GM12878 (cell line): ENCODE measurements at places on chromosomes 2 and 18. TPM values are rescaled to one million over a fixed set of nuclear protein-coding genes. Genes with fewer than 3 reads are reported as not detected.

LYPD6 gene
- total RNA-seq: not detected in 2 replicates

DNA sequence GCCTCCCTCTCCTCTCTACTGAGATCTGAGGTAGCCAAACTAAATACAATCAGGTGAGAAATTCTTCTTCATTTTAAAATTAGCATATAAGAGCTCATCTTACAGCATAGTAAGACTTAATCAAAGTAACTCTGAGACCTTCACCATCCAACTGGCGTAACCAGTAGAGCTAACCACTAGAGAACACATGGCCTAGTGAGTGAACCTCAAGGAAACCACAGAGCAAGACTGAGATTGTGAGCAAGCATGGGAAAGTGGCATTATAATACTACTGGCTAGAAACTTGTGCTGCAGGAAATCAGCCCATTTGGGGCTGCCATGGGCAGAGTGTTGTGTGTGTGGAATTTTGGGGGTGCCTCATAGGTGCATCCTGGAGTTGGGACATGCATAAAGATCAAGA is 61.1 kb upstream of the SPHKAP start:
- H3K4me3 ChIP-seq: no peak overlapping the region
- no peak overlapping the region for H3K27ac ChIP-seq
- H3K4me1 ChIP-seq: no peaks in the 10 kb centered on the region
- no peaks in the 10 kb centered on the region for H3K27me3 ChIP-seq

WNT6 gene
- 0.44 TPM in 1 of 2 replicates, not detected in the other for total RNA-seq

DNA sequence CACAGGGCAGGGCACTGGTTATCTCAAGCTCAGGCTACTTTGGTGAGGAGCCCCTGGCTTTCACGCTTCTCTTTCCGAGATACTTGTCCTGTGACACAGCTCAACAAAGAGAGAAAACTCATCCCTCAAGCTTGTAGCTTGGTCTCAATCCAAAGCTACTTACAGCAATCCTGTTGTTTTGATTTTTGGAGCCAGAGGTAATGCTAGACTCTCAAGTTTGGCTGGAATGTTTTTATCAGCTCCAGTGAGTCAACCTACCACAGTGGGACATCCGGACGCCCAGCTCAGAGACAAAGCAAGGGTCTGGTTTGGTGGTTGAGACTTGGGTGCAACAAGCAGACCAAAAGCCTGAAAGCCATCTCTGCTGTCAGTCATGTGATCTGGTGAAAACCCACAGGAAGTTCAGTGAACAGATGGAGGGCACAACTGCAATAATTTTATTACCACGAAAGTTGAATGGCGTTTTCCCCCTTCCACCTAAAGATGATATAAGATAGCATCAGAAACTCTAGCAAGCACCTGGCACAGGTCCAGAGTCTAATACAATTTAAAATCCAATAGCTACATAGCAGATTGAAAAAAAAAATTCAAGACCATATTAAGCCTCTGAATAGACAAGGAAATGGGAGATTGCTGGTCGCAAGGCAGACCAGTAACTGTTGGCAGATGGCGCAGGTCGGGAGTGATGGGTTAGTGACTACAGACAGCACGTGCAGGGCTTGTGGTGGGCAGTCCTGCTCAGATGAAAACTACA is 102.3 kb upstream of the SMAD7 start:
- H3K27me3 ChIP-seq: no peaks in the 10 kb centered on the region
- peaks cover 10% of the 10 kb centered on the region for H3K4me1 ChIP-seq
- no peaks in the 10 kb centered on the region for H3K36me3 ChIP-seq
- no peak overlapping the region for H3K4me3 ChIP-seq

GRCh38 chr2:166417669-166418068 is 41.9 kb upstream of the SCN9A start:
- no peak for DNase-seq
- H3K27ac ChIP-seq: no peak overlapping the region
- H3K27me3 ChIP-seq: no peaks in the 10 kb centered on the region
- no peaks in the 10 kb centered on the region for H3K4me1 ChIP-seq

PHLPP1 gene
- total RNA-seq: 4.8 and 7.0 TPM in 2 replicates

- no peak overlapping the region for H3K4me3 ChIP-seq
- no peaks in the 10 kb centered on the region; the same call in none of the 2 replicates for H3K27me3 ChIP-seq
- no peaks in the 10 kb centered on the region for H3K36me3 ChIP-seq
- no peaks in the 10 kb centered on the region for H3K4me1 ChIP-seq
- no peak overlapping the region for H3K27ac ChIP-seq
Measured at GRCh38 chr2:105496271-105496670, 97.4 kb upstream of the FHL2 start.

- no peaks in the 10 kb centered on the region for H3K4me1 ChIP-seq
- H3K4me3 ChIP-seq: no peak overlapping the region
- H3K27ac ChIP-seq: no peak overlapping the region
- no peak for DNase-seq
Measured at GRCh38 chr2:227867386-227867785, 4.0 kb upstream of the DAW1 start.

CD8B2 gene
- total RNA-seq: not detected in 2 replicates

DNA sequence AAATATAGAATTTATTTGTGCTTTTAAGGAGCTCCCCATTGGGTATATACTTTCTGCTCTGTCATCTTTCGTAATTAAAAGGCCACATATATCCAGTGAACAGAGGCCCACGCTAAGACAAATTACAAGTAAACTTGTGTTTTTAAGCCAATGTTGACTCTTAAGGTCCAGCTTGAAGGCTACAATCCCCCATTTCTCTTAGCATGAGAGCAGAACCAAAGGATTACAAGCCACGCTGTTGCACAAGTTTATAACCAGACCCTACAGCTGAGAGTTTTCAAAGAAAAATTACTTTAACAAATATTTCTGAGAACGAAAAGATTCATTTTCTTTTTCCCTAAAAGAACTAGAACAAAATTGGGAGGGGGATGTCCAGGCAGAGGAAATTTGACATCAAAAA is 471.0 kb downstream of the TXNL1 start:
- H3K27me3 ChIP-seq: no peaks in the 10 kb centered on the region
- H3K4me3 ChIP-seq: no peak overlapping the region
- H3K36me3 ChIP-seq: no peaks in the 10 kb centered on the region

CYS1 gene
- 5.8 and 6.4 TPM in 2 replicates for total RNA-seq

DNA sequence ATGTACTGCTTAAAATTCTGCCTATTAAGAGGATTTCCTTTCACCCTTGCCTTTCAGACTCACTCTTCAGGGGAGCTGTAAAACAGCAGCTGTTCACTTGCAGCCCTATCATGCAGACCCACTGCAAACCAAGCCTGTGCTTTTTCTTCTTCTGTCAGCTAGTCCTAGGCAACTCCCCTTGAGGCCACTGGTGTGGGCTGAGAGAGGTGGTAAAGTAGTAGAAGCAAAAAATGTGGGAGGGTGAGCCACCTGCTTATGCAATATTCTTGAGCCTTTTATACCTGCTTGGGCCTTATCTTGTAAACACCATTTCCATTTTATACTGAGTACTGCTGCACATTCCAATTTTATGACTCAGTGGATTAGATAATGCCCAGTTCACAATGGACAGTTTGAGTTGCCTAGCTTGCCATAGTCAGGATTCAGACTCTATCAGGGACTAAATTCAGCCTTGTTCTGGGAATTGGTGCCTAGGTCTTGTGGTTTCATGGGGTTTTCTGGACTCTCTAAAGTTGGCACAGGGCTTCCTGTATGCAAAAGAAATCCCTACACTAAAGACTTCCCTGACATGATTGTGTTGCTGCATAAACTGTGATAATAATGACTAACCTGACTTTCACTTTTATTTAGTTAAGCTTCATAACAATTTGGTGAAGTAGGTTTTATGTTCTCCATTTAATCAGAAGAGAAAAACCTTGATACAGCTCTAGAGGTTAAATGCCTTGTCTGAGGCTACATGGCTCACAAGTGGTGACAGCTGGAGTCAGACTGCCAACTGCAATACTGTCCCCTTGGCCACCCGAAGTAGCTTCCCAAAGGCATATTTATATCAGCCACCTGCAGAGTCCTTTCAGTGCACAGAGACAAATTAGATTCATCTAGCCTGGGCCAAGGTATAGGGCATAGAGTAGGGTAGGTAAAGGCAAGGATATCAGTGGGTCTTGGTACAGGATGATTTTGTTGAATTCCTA is 47.4 kb upstream of the KDM3A start:
- no peak overlapping the region for H3K4me3 ChIP-seq
- no peak for DNase-seq
- H3K27ac ChIP-seq: no peak overlapping the region
- H3K36me3 ChIP-seq: no peaks in the 10 kb centered on the region

DNA sequence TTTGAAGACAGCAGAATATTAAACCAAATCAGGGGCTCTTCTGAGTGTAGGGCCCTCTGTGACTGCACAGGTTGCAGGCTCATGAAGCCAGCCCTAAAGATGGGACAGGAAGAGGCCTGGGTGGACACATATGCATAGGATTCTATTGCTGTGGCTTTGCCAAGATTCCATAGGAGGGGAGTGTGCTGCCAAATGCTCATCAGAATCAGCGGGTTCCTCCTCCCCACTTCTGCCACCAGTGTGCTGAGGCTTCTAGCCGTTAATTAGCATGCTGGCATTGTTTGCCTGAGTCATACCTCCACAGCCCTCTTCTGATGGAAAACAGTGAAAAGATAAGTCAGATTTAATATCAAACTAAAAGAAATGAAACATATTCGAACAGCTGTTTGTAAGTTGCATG is 103.9 kb upstream of the TMEFF2 start:
- H3K4me1 ChIP-seq: no peaks in the 10 kb centered on the region
- no peaks in the 10 kb centered on the region for H3K27me3 ChIP-seq
- DNase-seq: no peak
- no peak overlapping the region for H3K27ac ChIP-seq
- H3K4me3 ChIP-seq: no peak overlapping the region
- no peaks in the 10 kb centered on the region for H3K36me3 ChIP-seq

DNA sequence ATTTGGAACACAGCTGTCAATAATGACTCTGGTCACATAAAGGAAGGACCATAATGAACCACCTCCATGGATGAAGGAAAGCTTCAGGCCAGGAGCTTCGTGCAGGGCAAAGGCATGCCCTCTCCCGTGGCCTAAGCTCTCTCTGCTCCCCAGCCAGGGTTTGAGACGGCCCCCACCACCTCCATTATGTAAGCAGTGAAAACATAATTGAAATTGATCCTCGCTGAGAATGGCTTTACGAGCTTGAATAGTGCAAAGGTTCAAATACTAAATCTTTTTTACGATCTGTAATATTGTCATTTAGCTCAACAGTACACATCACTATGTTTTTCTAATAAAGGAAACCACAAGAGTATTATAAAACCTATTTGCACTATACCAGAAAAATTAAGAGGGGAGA is 5.2 kb upstream of the EDAR start:
- H3K4me1 ChIP-seq: no peaks in the 10 kb centered on the region
- no peak overlapping the region for H3K27ac ChIP-seq
- H3K27me3 ChIP-seq: no peaks in the 10 kb centered on the region; the same call in 1 of the 2 replicates
- no peak for DNase-seq
- H3K36me3 ChIP-seq: no peaks in the 10 kb centered on the region
- H3K4me3 ChIP-seq: no peak overlapping the region
